ENCODE measurements at places on chromosomes 5 and 9.

- DNase-seq: no peak
Measured at GRCh38 chr9:109182940-109183798, 16.1 kb upstream of the FRRS1L start.

DNA sequence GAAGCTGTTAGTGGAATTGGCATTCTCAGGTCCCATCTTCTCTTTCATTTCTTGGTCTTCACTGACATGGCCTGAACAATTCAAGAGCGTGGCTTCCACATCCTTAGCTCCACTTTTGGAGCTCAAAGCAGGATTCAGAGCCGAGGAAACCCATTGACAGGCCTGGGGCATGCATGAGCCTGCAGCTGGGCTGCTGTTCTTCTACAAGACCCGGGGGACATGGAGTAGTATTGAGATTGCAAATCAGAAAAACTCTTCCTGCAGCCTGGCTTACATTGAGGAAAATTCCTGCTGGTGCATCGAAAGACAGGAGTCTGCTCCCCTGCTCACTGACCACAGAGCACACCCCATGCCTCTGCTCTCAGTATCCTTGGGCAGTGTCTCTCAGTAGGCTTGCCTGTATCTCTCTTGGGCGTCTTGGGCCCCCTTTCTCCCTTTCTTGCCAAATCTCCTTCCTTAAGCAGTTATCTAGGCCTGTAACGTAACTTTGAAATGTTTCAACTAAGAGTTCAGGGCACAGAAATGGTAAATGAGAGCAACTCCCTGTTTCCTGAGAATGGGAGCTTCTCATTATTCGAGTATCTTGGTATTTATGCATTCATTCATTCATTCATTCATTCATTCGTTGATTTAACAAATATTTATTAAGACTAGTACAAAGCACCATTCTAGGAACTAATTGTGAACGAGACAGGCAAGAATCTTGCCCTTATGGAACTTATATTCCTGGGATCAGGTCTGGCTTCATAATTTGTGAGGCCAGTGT is 603.6 kb upstream of the CLINT1 start:
- DNase-seq: no peak

GRCh38 chr5:146877783-146878475 is 628 bp downstream of the PPP2R2B start:
- peak; percentile 35 for DNase-seq

GRCh38 chr5:141734501-141735229 is 52.6 kb upstream of the ARAP3 start:
- peak; percentile 81 for DNase-seq

DNA sequence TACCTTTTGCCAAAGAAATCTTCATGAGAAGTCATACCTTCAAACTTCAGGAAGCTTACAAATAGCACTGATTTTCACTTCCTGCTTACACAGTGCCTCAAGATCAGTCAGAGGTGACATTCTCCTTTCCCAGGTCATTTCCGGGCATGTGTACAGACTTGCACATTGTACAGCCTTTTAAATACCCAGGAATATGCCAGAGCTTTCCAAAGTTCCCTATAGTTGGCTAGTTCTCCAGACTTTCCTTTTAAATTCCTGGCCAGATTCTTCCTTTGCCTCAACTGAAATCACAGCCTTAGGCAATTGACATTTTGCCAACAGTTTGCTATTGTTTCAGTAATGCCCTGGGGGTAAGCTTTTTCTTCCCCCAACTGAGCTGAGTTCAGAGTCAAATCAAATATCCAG is 47.2 kb downstream of the RFX3 start:
- no peak for DNase-seq

GRCh38 chr9:98236901-98237487 is 18.5 kb downstream of the TBC1D2 start:
- DNase-seq: no peak

DNA sequence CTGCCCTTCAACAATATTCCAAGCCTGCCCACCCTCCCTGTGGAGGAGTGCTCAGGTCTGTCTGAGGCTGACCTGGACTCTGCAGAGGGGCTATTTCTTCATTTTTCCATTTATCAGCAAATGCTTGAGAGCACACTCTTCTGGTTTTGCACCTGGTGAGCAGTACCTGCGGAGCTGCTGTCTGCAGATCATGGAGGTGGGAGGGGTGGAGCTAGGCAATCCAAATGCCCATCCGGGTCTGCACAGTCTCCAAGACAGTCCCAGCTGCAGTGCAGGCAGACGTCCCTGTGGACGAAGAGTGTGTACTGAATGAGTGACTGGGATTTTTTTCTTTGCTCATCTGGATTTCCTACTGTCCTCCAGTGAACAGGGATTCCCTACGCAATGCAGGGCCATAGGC is 239.8 kb downstream of the IRX2 start:
- DNase-seq: no peak

GRCh38 chr9:112241491-112241890 is 66.4 kb upstream of the SUSD1 start:
- DNase-seq: no peak
